Right hindlimb (tissue), 1 donor: ENCODE measurements at places on chromosomes 7 and 10.

GRCh38 chr10:3777981-3778691 is 6.9 kb downstream of the KLF6 start:
- DNase-seq = no peak

DNA sequence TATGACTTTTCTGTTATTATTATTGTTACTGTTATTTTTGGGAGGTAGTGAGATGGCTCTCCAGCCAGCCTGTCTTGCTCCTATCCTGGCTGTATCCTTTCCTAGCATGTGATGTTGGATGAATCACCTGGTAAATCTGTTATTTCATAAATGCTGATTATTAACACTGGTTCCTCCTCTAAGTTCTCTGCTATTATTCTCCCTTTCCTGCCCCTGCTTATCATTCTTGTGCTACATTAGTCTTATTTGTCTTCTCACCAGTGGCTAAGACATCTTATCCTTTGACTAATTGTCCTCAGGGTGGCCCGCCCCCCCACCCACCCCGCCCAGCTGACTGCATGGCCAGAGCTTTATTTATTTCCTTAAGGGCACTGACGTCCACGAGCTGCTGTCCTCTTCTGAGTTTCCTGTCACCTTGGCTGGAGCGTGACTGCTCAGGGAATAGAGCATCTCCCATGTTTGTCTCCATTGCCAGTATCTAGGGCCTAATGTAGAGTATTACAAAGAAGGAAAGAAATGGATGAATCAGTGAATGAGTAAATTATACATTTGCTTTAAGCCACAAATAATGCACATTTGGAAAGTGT is 110.1 kb upstream of the KLF6 start:
- no peak for DNase-seq

DNA sequence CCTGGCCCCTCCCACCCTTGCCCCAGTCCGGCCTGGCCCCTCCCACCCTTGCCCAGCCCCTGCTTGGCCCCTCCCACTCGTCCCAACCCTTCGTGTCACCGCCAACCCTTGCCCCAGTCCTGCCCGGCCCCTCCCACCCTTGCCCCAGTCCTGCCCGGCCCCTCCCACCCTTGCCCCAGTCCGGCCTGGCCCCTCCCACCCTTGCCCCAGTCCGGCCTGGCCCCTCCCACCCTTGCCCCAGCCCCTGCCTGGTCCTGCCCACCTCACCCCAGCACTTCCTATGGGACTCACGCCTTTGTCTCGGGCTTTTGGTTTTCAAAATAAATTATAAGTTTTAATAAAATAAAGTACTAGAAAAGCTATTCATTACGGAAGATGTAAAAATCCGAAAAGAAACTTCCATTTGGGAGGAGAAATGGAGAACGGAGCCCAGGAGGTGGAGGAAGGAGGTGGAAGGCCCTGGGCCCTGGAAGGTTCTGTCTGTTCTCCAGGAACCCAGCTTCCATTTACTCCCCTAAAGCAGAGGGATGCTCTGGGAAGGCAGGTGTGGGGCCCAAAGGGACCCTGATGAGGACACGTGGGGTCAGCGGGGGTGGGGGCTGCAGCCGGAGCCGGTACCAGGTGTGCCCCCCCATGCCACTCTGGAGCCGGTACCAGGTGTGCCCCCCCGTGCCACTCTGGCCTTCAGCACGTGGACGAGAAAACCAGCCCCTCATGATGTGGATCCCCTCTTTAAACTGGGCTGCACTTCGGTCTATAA is 52.2 kb downstream of the PWWP2B start:
- no peak for DNase-seq

DNA sequence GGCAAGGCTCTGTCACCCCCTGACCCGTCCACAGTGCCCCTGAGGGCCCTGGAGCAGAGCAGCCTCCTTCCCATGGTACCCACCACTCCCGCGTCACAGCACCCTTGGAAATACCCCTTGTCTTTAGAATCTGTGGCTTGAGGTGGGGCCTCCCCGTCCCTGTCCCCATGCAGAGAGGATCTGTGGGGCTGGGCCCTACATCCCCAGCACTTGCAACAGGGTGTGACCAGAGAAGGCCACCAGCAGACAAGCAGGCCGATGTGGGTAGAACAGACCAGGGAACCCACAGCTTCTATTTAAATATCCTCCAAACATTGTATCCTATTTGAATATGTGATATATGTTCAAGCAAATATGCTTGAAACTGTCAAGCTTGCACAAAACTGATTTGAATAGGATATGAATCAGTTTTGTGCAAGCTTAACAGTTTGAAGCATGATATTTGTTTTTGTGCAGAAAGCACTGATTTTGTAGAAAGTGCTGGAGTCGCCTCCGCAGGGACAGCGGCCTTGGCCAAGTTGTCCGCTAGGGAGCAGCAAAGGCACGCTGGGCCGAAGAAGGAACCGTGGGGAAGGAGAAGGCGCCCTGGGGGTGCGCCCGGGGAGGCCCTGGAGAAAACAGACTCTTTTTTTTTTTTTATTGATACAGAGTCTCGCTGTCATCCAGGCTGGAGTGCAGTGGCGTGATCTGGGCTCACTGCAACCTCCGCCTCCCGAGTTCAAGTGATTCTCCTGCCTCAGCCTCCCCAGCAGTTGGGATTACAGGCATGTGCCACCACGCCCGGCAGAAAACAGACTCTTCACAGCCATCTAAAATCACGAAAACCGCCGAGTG is 2.2 kb downstream of the CFAP46 start:
- no peak for DNase-seq

GRCh38 chr10:28638392-28638791 is 38.9 kb upstream of the BAMBI start:
- no peak for DNase-seq

DNA sequence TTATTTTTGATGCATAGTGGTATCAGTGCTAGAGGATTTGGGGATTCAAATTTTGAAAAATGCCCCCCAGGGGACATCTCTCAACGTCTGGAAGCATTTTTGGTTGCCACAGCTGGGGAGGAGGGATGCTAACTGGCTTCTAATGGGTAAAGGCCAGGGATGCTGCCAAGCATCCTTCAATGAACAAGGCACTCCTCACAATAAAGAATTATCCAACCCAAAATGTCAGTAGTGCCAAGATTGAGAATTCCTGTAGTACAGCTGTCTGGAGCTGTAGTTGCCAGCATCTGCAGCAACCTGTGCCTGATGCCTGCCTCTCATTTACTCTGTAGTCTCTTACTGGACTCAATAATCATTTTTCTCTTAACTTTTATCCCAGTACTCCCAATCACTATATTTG is 53.5 kb downstream of the SEPTIN7 start:
- no peak for DNase-seq

GRCh38 chr10:53469383-53469782 is 696.8 kb upstream of the MBL2 start:
- DNase-seq = no peak

- DNase-seq = peak; percentile 7
These were observed 6.2 kb downstream of the PAOX start for GRCh38 chr10:133385214-133385613.

DNA sequence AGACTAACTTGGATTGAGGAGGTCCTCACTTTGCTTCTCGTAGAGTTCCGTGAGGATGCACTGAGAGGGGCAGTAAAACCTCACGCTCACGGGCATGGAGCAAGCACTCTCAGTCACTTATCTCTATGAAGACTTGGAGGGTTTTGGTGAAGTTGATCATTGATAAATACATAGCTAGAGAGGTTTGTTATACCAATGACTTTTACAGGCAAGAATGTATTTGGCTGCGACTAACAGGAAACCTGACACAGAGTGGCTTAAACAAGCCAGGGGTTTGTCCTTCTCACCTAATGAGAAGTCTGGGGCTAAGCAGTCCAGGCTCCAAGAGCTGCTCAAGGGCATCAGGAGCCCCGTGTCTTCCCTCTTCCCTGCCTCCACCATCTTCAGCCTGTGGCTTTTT is 6.1 kb downstream of the BICC1 start:
- no peak for DNase-seq

DNA sequence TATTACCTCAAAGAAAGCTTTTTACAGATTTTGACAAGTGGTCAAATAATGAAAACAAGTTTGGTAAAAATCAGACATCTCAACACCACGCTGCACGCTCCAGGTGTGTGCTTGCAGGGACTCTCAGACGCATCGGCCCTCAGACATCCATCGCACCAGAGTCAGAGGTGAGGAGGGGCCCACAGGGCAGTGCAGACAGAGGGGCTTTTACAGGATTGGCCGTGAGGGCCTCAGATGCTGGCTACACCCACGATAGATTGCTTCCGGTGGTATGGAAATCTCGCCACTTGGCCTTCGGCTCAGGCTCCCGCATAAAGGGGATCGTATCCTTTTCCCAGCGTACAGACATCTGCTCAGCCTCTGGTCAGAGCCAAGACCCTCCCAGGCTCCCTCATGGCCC is 72.1 kb downstream of the TCERG1L start:
- DNase-seq = no peak

DNA sequence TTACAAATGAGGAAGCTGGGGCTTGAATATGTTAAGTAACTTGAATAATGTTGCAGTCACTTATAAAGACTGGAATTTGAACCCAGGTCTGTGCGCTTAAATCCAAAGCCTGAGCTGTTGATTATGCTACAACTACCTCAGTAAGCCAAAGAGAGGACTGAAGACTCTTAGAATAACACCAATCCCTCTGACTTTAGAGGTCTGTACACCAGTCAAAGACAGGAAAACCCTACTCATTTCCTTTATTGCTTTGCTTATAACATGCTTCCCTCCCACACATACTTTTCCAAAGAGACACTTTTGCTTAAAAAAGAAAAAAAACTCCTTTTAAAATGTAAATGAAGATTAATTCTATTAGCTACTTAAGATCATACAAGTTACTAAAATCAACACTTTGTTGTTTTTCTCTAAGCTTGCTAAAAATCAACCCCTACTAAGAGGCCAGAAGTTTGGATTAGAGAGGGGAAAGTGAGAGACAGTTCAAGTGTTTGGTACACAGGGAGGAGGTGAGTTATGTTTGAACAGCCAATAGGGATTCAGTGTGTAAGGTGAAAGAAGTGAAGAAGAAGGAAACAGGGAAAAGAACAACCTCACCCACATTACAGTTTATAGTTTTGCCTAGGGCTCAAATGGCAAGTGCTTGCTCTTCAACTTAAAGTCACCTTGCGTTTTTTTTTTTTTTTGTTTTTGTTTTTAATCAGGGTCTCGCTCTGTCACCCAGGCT is 74.8 kb downstream of the MDH2 start:
- no peak for DNase-seq

- no peak for DNase-seq
These were observed 664 bp upstream of the HPS6 start for GRCh38 chr10:102064503-102064867.

DNA sequence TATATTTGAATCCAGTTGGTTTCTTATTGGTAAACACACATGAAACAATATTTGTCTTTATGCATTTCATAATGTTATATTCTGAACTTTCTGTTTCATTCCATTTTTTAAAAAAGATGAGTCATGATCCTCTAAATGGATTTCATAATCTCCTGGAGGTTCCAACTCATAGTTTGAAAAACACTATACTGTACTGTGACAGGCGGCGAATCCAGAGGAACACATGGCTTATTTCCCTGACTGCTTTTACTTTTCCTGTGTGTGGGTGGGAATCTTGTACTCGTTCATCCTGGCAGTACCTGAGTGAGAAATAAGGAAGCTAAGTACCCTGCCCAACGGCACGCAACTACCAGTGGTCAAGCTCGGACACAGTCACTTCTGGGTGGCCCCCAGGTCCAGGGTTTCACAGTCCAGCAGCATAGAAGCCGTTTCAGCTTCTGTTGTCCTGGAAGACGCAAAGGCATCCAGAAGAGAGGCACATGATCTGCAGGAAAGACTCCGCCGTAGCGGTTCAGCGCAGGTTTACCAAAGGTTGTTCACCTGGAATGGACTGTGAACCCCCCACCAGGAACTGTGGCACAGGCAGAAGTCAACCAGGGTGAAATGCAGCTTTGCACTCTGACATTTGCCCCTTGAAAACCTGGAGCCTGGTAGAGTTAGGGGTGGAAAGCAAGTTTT is 117.7 kb downstream of the CCNY start:
- no peak for DNase-seq

DNA sequence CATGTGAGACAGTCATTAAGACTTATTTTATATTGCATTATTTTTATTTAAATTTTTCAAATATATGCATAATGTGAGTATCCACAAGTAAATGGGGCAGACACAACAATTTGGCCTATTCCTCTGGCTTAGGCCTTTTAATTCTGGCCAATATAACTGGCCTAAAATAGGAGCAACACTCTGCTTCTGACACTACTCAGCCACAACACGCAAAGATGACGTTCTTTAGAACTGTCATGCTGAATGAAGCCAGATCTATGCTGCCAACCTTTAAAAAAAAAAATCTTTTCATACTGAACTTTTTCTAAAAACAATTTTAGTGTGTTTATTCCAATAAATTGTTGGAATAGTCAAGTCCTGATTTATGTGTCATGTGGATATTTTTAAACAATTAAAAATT is 355.0 kb upstream of the BMPER start:
- DNase-seq = no peak

- no peak for DNase-seq
These were observed 8.3 kb downstream of the ADD3 start for GRCh38 chr10:110016039-110016438.

GRCh38 chr10:131092386-131092785 is 219.1 kb downstream of the TCERG1L start:
- DNase-seq = no peak

DNA sequence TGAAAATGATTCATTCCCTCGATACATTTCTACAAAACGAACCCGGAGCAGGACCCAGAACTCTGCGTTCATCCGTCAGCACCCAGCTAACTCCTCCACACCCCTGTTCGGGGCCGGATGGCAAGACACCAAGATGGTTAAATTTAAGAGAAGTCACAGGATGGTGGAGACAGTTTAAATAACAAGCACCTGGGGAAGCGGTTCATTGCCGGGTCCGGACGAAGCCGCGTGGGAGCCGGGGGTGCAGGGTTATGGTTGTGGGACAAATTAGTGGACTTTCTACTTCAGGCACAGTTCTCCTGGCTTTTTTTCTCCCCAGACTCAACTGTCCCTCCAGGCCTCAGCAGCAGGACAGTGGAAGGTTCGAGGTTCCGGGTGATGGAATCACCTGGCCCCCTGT is 45.4 kb downstream of the ASB13 start:
- DNase-seq = peak; percentile 21

- DNase-seq = no peak
These were observed 697.8 kb downstream of the NRG3 start for GRCh38 chr10:82572744-82573143.

DNA sequence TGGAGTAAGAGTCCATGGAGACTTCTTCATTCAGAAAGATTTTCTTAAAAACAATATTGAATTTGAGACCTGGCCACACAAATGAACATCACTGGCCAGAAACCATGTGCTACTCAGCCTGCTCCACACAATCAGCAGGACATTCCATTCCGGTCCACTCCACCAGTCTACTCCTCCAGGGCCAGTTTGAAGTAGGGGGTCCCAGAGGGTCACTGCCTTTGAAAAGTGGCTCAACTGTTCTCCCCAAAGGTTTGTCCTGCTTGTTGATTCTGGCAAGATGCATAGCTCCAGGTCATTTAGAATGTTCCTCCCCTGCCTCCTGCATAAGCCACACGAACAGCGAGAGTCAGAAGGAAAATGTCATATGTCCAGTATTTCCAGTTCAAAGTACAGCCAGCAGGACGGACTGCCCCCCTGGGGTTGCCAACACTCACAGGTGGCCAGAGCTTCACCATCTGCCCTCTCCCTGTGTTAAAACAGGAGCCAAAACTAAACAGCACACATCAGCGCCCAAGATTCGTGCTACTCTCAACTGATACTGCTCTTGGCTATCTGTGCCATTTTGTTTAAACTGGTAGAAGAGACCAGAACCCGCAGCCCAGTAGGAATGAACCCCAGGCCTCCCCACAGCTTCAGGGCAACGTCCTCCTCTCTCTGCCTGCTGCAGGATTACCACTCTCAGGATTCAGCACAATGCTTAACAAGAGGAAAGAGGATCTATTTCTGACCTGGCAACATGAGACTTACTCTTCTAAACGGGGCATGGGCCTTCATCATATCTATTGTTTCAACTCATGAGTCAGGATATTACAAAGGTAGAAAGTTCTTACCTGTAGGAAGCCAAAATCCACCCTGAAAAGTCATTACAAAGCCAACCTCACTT is 11.3 kb downstream of the GRB10 start:
- no peak for DNase-seq
